ENCODE measurements at places on chromosomes 4 and X.

- no peak for DNase-seq
Measured at GRCh38 chr4:165312506-165312905, 15.0 kb upstream of the MSMO1 start.

- no peak for DNase-seq
Measured at GRCh38 chr4:76298227-76298626, 8.3 kb upstream of the STBD1 start.

DNA sequence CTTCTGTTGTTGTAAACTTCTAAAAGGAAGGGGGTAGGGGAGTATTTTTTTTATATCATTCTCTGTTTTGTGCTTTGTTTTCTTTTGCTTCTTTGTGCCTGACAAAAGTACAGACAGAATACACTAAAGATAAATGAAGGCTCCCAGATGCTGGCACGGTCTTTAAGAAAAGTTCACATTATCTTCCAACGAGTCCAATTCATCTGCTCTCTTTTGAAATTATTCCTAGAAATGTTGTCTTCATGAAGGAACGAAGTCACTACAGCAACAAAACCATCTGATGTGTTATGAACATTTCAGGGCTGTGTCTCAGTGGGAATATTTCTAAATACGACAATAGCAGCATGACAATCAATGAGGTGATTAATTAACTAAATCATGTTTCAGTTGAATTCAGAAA lies 813.8 kb upstream of the HTR2C start:
- no peak for DNase-seq

DNA sequence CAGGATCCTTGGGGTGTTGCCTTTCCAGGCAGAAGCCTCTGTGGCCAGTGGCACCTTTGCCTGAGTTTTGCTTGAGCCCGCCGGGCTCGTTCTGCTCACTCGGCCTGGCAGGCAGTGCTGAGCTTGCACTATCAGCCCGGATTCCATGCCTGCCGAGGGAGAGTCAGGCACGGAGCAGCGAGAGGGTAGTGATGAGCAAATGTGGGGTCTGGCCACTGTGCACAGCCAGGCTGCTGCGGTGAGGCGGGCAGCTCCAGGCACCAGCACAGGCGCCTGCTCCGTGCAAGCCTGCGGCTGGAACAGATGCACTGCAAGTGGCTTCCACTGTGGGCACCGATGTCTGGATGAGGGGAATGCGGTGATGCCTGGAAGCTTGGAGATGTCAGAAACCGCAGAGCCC lies 619.2 kb downstream of the RAPGEF2 start:
- no peak for DNase-seq

DNA sequence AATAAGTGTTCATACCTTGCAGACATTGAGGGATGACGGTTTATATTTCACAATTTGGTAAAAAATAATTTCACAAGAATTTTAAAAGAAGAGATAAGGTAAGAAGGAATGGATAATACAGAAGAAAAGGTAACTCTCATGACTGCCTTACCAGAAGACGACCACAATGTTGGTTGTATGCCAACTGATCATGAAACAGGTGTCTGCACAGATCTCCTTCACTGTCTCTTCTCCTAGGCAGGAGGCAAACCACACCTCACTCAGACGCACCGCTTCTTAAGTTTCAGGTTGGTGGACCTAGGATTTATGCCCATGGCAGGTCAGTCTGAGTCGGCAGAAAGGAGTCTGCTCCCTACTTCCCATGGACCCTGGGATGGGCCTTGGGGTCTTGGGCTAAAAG lies 177.2 kb downstream of the VSIG4 start:
- no peak for DNase-seq

DNA sequence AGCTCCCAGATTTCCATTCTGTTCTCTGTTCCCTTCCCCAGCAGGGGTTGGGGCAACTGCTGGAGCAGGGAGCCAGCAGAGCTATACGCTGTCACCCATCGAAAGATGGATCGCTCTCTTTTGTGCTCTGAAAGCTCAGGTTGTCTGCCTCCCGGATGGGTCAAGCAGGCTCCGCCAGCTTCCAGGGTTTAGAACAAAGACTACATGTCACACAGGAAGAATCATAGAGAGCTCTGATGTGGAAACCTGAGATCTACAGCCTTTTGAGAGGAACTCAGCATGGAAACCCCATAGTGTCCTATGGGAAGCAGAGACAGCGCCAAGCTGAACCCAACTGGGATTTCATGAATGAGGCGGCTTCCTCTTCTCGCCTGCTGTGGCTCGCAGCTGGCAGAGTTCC lies 205.4 kb downstream of the HS3ST1 start:
- DNase-seq: no peak

- no peak for DNase-seq
Measured at GRCh38 chr4:83267830-83268475, 16.6 kb downstream of the COQ2 start.
